ENCODE measurements at places on chromosomes 1 and 21. TPM values are rescaled to one million over a fixed set of nuclear protein-coding genes. Genes with fewer than 3 reads are reported as not detected.

The G0S2 gene
- 2.3 TPM for total RNA-seq

The TNNI3K gene
- not detected for total RNA-seq

The RGS8 gene
- total RNA-seq: not detected

The RPTN gene
- not detected for total RNA-seq

The LCE1C gene
- not detected for total RNA-seq

The SPRR2E gene
- total RNA-seq: not detected

The VWA5B1 gene
- total RNA-seq: not detected

The KRTAP19-5 gene
- not detected for total RNA-seq

The CFAP57 gene
- 0.93 TPM for total RNA-seq

The CYP4B1 gene
- total RNA-seq: not detected

The GFI1 gene
- 1.2 TPM for total RNA-seq

The CALML6 gene
- total RNA-seq: 1.3 TPM

The C1orf21 gene
- 0.09 TPM for total RNA-seq

The SARS1 gene
- 188 TPM for total RNA-seq

The SYCP1 gene
- not detected for total RNA-seq

The FCRLB gene
- 2.4 TPM for total RNA-seq

The HPCA gene
- total RNA-seq: not detected

The KRTAP21-2 gene
- not detected for total RNA-seq

The COL9A2 gene
- total RNA-seq: 5.7 TPM

The COL8A2 gene
- total RNA-seq: 0.24 TPM

The LINGO4 gene
- not detected for total RNA-seq

The RIIAD1 gene
- total RNA-seq: not detected

The CD5L gene
- total RNA-seq: 0.20 TPM

The HHIPL2 gene
- 1.5 TPM for total RNA-seq

The TMPRSS15 gene
- not detected for total RNA-seq

The AKR7A3 gene
- 0.80 TPM for total RNA-seq

The B3GALT5 gene
- not detected for total RNA-seq

The GBP5 gene
- 22.8 TPM for total RNA-seq

The CHIA gene
- total RNA-seq: not detected

The REG4 gene
- total RNA-seq: not detected

The ANKRD65 gene
- 0.13 TPM for total RNA-seq

The SPRR5 gene
- total RNA-seq: not detected

The NUDT4B gene
- total RNA-seq: 1.9 TPM

The OR2L5 gene
- not detected for total RNA-seq

The CCDC185 gene
- not detected for total RNA-seq

The TAL1 gene
- not detected for total RNA-seq

The SPAG17 gene
- not detected for total RNA-seq

The LRRC53 gene
- total RNA-seq: not detected

The LCE3D gene
- total RNA-seq: not detected

The AMIGO1 gene
- 0.42 TPM for total RNA-seq

The RHD gene
- not detected for total RNA-seq

The RAB3B gene
- total RNA-seq: 0.02 TPM

The LMX1A gene
- not detected for total RNA-seq

The MSH4 gene
- total RNA-seq: 1.4 TPM

The PGLYRP4 gene
- not detected for total RNA-seq

The C1orf226 gene
- not detected for total RNA-seq

The MYBPHL gene
- total RNA-seq: not detected

The KCNK1 gene
- total RNA-seq: not detected

The FAM76A gene
- 19.3 TPM for total RNA-seq

The ZCCHC17 gene
- 19.5 TPM for total RNA-seq

All from activated B cell treated with CpG ODN at 0.5 μM for 24 hours (primary cell).